Stimulated activated naive CD8-positive, alpha-beta T cell treated with anti-CD3 and anti-CD28 coated beads, Interleukin-15, amount 100 ng/mL, for 72 hours (primary cell): ENCODE measurements at places on chromosomes 12 and 14.

DNA sequence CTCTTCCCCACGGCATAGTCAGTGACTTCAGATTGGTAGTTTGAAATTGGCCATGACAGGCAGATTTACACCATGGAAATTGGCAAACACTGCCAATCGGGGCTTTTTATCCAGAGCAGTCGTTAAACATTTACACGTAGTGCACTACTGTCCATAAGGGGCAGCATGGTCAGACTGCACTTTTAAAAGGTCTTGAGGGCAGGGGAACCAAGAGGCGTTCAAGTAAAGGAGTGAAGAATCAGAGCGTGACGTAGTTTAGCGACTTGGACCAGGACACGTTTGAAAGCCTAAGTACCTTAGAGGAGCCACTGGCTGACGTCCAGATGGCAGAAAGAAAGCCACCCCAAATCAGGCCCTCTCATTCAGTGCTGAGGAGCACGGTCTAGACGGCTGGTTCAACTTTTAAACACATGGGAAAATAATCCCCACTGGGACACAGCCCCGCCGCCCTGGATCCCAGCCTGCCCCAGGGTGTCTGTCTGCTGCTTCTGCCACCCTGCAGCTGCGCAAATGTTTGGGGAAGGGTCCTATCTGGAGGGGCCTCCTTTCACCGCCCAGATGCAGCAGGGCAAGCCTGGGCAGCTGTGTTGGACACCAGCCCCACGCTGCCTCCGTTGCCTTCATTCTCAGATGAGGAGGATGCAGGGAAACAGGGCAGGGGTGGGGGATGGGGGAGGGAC is 52.5 kb upstream of the PPP2R5C start:
- DNase-seq: no peak

DNA sequence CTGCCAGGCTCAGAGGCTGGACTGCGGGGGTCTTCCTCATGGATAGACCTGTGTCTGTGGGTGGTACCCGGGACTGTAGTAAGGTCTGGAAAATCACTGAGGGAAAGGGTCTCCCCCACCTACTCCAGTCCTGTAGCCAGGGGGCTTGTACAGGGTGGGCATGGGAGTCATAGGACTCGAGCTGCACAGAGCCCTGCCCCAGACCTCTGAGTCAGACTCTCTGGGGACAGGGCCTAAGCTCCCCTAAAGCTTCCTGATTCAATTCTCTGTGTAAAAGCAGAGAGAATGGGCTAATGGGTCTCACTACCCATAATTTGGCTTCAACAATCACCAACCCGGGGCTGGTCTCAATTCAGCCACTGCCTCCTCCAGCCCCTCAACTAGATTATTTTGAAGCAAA is 27.0 kb downstream of the LRTM2 start:
- DNase-seq: no peak

- DNase-seq: no peak
These were observed 282.9 kb downstream of the CCER1 start for GRCh38 chr12:90672081-90672480.

GRCh38 chr12:71958457-71958856 is 19.8 kb downstream of the TPH2 start:
- no peak for DNase-seq

DNA sequence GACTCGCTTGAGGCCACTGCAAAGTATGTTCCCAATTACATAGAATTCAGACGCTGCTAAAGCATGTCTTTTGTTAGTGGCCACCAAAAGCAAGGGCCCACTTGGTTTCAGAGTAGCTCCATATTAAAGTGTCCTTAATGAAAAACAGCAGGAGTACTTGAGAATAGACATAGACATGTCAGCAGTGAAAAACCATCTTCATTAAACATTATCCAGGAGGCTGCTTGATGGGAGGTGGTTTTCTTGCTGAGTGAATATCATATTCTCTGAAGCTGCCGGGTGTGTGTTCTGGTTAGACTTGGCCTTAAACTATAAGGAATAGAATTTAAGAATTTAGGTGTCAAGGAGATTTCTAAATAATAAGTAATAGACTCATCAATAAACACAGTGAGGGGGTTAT is 79.5 kb upstream of the CCDC198 start:
- no peak for DNase-seq

DNA sequence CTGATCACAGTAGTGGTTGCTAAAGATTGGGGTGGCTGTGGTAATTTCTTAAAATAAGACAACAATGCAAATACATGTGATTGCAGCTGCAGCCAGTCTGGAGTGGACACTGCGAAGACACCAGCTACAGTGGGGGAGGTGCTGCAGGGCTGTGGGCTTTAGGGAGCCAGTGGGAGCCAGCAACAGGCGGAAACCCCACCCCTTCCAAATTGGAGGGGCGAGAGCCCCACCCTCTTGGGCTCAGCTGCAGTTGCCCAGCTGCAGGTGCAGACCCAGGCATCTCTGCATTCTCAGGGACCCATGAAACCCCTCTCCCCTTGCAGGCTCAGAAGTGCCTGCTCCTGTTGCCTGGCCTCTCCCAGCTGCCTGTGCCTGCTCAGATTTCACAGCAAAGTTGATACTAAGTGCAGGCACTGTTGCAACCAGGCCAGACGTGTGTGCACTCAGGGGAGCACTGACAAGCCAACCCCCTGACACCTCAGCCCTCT is 104.8 kb downstream of the MYF5 start:
- DNase-seq: no peak

- no peak for DNase-seq
These were observed 17.7 kb downstream of the SLC4A8 start for GRCh38 chr12:51442324-51442723.

DNA sequence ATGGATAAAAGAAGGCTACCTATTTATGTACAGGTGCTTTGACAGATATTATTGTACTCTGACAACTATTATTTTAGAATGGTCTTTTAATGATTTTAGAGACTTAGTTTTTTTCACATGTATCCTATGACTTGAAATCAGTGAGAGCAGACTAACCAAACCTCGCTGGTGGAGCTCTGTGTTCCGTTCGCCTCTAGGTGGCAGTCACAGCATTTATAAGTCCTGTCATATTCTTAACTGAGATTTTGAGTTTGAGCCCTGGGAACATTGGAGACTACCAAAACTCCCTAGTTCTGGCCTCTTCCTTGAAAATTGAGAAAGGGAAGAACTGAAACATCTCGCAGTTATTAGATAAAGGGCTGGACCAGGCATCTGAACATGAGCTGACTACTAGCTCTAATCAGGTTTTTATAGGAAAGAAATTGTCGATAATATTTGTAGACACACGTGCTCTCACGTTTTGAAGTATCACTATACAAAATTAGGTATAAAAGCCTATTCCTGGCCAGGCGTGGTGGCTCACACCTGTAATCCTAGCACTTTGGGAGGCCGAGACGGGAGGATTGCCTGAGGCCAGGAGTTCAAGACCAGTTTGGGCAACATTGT is 48.3 kb downstream of the TTLL5 start:
- peak; percentile 51 for DNase-seq

- DNase-seq: no peak
These were observed 4.7 kb upstream of the CCER1 start for GRCh38 chr12:90959538-90960139.

DNA sequence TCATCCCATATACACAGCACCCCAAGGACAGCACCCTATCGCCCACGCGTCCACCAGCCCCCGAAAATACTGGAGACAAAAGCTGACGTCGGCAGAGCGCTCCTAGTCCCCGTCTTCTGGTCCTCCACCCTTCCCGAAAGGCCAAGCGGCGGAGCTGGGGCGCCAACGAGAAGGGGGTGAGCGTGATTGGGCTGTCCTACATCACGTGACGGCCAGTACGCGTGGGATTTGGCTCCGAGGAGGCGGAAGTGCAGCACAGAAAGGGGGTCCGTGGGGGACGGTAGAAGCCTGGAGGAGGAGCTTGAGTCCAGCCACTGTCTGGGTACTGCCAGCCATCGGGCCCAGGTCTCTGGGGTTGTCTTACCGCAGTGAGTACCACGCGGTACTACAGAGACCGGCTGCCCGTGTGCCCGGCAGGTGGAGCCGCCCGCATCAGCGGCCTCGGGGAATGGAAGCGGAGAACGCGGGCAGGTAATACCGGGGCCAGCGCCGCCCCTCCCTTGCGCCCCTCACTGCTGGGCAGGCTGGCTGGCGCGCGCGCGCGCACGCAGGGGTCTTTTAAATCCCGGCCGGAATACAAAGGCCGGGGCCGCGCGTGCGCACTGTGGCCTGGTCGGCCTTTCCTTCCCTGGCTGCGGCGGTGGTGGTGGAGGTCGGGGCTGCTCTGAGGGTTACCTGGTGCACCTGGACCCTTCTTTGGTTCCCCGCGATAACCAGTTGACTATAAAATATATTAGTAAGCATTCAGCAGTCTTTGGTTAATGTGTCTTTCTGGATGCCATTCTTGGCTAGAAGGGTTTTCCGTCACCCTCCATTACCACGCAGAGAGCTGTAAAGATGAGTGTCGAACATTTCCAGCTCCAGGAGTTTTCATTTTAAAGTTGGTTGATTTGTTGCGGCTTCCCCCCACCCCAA is at the start of gene TDG:
TDG (plus strand) TSS at position 283 of the 915 bp plus-strand sequence; CDS start at position 449, 166 bp downstream.
- DNase-seq: peak; percentile 94

DNA sequence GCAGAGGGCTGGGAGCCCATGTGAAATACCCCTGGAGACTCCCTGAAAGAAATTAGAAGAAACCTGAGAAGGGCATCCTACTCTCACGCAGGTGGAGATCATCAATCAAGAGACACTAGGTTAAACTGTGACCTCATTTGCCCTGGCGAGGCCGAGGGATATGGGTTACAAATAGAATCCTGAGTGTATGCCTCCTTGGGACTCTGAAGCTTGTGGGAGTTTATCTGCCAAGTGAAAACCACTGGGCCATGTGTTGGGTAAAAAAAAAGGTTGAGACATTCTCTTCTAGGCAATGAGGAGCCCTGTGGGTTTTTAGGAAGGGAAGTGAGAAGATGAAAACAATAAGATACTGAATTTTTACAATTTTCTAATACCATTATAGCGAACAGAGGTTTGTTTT is 160.7 kb upstream of the ARID2 start:
- DNase-seq: no peak

DNA sequence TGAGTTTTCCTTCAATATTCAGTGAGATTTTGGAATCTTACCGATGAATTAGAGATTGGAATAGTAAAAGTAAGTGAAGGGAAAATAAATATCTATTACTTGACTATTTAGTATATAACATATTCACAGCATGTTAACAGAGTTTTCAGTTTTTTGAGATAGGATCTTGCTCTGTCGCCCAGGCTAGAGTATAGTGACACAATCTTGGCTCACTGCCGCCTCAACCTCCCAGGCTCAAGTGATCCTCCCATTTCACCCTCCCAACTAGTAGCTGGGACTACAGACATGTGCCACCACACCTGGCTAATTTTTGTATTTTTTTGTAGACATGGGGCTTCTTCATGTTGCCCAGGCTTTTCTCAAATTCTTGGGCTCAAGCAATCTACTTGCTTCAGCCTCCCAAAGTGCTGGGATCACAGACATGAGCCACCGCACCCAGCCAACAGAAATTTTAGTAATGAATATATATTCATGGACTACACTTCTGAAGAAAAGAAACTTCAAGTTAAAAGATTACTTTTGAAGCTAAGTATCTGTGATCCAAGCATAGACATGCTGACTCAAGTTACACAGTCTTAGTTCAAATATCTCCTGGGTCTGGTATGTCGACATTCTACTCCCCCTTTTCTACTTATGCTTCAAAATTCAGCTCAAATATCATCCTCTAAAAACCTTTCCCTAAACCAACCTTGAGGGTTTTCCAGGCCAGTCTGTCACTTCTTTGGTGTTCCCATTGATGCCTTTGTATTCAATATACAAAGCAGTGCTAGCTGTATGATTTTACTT is 13.8 kb downstream of the UBE2N start:
- no peak for DNase-seq

DNA sequence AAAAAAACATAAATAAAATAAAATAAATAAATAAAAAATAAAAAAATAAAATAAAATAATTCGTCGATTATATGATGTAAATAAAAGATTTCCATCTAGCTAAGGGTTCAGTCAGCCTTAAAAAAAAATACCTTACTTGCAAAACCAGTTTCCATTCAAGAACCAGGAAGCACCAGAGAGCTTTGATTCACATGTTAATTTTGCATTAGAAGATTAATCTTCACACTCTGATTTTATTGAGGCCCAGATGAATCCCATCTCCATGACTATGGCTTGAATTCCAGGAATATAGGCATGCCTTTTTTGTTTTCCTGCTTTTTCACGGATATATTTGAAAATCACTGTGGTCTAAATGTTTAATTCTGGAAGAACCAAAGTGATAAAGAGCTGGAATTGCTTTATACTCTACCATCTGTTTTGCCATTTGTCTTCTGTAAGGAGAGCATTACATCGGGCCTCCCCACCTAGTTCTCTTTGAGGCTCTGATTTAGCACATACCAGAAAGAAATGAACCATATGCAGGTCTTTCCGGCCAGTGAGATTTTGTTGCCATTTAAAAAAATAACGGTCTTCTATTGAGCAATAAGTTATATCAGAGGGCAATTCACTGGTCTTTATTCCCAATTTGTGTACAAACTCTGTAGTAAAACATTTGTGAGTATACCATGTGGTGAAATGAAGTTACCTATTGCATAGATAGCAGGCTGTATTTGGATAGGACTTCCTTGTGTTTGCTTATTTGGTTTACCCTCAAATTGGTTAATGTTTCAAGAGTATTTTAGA is 175.5 kb downstream of the AEBP2 start:
- DNase-seq: no peak

DNA sequence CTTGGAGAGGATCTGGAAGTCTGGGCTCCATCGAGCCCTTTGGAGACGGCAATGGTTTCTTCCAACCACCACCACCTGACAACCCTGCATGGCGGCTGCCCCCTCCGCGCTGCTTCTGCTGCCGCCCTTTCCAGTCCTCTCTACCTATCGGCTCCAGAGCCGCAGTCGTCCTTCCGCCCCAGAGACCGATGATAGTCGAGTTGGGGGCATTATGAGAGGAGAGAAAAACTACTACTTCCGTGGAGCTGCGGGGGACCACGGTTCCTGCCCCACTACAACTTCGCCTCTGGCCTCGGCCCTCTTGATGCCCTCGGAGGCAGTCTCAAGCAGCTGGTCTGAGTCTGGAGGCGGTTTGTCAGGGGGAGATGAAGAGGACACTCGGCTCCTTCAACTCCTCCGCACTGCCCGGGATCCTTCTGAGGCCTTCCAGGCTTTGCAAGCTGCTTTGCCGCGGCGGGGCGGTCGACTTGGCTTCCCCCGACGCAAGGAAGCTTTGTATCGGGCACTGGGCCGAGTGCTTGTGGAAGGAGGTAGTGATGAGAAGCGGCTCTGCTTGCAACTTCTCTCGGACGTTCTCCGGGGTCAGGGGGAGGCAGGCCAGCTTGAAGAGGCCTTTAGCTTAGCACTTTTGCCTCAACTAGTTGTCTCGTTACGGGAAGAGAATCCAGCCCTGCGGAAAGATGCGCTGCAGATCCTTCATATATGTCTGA is 499 bp downstream of the TOGARAM1 start:
- no peak for DNase-seq
